ENCODE measurements at places on chromosomes 7 and 10.
A peak's percentile ranks its signal among the peaks of the same experiment; 100 is the strongest.

- no peak for DNase-seq
Measured at GRCh38 chr10:103054621-103055020, 136.5 kb downstream of the CNNM2 start.

DNA sequence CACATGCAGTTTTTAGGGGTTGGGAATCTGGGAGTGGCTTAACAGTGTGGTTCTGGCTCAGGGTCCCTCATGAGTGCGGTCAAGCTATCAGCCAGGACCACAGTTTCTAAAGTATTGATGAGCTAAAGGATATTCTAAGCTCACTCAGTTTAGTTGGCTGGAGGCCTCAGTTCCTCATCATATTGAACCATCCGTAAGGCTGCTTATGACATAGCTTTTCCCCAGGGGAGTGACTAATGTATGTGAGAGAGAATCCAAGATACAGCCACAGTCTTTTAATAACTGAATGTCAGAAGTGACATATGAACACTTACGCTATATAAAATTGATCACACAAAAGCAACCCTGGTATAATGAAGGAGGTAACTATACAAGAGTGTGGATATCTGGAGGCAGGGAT is 245.3 kb downstream of the POLR1F start:
- DNase-seq = no peak

- no peak for DNase-seq
Measured at GRCh38 chr7:93883917-93884345, 6.6 kb downstream of the TFPI2 start.

DNA sequence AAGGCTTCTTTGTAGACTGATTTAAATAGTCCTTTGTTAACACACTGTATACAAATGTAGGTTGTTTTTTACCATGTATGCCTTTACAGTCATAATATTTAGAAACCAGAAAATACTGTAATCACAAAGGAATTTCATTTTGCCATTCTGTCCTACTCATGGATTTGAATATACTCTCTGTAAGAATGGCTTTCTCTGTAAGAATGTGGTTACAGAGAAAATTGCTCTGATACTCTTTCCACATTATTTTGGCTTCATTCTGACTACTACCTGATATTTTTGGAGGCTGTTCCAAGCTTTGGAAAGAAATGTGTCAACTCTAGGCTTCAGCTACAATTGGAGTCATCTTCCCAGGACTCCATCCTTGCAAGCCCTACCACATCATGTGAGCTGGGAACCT is 23.5 kb downstream of the CH25H start:
- no peak for DNase-seq

- no peak for DNase-seq
Measured at GRCh38 chr7:31602041-31602625, 84.9 kb upstream of the PPP1R17 start.

GRCh38 chr7:142880876-142881505 is 4.6 kb downstream of the TRPV6 start:
- peak; percentile 63 for DNase-seq

DNA sequence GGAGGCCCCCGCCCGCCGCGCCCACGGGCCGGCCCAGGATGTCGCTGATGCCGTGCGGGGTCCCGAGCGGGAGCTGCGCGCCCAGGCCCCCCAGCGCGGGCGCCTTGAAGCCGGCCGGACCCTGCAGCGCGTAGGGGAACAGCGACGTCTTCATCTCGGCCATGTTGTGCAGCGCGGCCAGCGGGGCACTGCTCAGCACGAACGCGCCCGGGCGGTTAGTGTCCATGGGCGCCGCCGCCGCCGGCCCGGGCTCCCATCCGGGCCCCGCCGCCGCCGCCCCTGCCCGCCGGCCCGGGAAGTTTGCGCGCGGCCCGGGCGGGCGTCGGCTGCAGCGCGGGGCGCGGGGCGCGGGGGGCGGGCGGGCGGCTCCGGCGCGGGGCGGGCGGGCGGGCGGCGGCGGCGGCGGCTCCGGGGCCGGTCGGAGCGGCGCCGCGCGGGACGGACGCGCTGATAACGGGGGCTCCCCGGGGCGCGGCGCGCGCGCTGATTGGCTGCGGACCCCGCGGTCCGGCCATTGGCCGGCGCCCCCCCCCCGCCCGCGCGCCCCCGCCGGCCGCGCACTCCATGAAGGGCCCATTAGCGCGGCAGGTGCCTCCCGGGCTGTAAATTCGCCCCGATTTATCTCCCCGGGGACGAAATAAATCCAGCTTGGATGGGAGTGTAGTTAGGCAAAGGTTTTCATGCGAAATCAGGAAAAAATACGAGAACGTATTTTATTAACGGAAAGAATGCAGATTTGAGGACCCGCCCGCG is at the start of gene NKX6-2:
NKX6-2 (minus strand) TSS at position 425 of the 753 bp plus-strand sequence; CDS start at position 226, 199 bp downstream.
- no peak for DNase-seq

- no peak for DNase-seq
Measured at GRCh38 chr10:91537614-91538383, 95.1 kb downstream of the PPP1R3C start.

GRCh38 chr7:155815332-155816191 is 3.3 kb upstream of the SHH start:
- DNase-seq = peak; percentile 47

DNA sequence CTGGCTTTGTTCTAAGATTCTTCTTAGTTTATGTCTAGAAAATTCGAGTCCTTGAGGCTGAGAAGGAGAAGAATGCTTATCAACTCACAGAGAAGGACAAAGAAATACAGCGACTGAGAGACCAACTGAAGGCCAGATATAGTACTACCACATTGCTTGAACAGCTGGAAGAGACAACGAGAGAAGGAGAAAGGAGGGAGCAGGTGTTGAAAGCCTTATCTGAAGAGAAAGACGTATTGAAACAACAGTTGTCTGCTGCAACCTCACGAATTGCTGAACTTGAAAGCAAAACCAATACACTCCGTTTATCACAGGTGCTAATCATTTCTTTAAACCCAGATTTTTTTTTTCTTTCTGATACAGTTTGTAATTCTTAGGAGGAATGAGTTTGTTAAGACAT is 6.7 kb downstream of the CEP55 start:
- DNase-seq = no peak

DNA sequence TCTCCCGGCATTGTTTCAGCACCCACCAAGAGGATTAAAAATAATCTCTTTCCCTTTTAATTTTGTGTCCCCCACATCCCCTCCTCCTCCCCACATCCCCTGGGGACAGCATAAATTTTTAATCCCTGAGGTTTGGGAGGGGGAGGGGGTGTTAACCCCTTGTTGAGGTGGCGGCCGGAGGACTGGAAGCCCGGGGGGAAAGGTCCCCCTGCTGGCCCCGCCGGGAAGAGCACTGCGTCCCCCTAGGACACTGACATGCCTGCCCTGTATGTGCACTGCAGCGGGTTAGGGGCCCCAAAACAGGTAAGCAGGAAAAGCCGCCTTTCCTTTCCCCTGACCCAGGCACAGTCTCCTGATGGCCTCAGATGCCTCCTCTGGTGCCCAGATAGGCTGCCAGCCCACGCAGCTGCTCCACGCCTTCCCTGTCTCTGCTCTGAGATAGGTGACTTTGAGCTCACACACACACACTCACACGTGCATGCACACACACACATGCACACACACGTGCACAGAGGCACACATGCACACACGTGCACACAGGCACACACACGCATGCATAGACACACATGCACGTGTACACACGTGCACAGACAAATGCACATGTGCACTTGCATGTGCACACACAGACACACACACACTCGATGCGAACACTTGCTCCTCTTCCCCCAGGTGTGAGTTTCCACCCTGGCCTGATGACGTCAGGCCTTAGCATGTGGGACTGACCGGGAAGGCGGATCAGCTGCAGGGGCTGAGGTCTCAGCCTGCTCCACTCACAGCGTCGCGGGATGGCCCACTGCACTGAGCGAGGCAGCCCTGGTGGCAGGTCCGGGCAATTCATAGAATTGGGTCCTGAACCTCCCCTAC is 12.3 kb downstream of the CNPY1 start:
- DNase-seq = peak; percentile 2

- no peak for DNase-seq
Measured at GRCh38 chr7:132116369-132116768, 459.9 kb downstream of the PLXNA4 start.

GRCh38 chr10:122468926-122469781 is 7.8 kb downstream of the HTRA1 start:
- DNase-seq = no peak

- DNase-seq = no peak
Measured at GRCh38 chr7:154649434-154649833, 353.5 kb downstream of the PAXIP1 start.

- DNase-seq = no peak
Measured at GRCh38 chr10:96681524-96681923, 38.8 kb downstream of the PIK3AP1 start.

DNA sequence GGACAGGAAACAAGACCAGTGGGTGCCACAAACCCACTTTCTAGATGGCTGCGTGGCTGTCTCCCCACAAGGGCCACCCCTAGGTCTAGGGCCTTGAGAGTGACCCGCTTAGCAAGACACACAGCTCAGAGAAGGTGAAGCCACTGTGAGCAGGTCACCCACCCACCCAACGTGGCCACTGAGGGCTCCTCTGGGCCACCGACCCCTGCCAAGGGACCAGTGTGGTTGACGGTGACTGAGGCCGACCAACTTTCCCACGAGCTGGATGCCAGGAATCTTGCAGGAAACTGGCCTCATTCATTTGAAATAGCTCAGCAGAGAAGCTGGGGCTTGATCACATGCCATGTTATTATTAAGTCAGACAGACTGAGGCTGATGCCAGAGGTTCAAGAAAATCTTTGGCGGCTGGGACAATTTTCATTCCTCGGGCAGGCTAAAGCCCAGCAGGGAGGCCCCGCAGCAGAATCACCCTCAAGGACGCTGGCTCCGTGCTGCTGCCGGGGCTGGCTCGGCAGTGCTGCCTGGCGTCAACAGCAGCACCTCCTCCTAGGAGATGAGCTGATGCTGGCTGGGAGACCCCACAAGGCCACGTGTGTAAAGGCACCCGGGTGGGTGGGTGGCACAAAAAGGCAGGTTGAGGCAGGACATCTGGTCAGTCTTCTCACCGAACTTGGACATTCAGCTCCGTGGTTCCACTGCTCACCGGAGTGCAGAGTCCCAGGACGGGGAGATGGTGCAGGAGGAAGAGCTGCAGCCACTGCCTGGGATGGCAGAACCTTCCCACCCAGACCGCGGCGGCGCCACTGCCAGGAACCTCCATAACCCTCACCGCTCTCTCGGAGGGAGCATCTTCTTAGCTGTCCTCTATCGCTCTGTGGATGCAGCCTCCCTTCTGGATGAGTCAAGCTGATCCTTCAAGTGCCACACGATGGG is 57.8 kb downstream of the ZRANB1 start:
- DNase-seq = no peak

- DNase-seq = no peak
Measured at GRCh38 chr7:105623906-105624305, 42.6 kb upstream of the EFCAB10 start.

- DNase-seq = no peak
Measured at GRCh38 chr7:120799147-120799546, 58.8 kb downstream of the TSPAN12 start.

DNA sequence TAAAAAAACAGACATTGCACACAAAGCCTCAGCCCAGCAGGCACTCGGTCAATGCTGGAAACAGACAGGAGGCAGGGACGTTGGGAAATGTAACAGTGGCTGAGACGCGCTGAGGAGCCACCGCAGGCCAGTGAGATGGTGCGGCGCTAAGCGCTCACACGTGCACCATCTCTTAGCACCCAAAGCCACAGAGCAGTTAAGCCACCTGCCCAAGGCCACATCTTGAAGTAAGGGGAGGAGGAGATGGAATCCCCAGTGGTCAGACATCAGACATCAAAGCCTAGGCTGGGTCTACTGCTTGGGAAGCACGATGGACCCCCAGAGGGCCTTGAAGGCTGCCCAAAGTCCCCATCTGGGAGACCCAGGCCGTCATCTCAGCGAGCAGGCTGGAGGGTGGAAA is 15.6 kb downstream of the LAT2 start:
- DNase-seq = no peak

DNA sequence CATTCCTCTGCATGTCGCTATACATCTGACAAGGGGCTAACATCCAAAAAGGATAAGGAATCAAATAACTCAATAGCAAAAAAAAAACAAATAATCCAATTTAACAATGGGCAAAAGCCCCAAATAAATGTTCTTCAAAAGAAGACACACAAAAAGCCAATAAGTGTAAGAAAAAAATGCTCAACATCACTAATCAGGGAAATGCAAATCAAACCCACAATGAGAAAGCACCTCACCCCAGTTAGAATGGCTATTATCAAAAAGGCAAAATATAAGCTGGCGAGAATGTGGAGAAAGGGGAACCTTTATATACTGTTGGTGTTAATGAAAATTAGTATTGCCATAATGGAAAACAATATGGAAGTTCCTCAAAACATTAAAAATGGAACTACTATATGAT is 14.3 kb downstream of the ARHGAP12 start:
- no peak for DNase-seq

GRCh38 chr7:7965301-7965700 is 3.3 kb upstream of the GLCCI1 start:
- no peak for DNase-seq

DNA sequence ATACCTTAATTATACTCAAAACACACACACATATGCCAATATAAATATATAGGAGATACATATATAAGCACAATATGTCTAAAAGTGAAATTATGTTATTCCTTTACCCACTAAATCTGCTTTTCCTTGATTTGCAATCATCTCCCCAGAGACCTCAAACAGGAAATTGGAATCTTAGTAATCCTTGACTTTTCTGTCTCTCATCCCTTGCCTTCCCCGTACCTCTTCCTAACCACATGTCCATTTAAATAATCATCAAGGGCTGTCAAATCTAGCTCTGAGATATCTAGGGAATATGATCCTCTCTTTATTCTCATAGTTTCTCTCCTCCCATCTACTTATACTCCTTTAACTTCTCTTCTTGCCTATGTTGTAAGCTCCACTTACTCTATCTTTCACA is 336.6 kb downstream of the HGF start:
- DNase-seq = no peak

GRCh38 chr7:136937436-136937835 is 69.0 kb downstream of the CHRM2 start:
- DNase-seq = no peak

- DNase-seq = no peak
Measured at GRCh38 chr10:114970515-114970914, 32.5 kb downstream of the TRUB1 start.

GRCh38 chr7:34143402-34143801 is 238.1 kb downstream of the BMPER start:
- DNase-seq = no peak

- DNase-seq = no peak
Measured at GRCh38 chr7:4103352-4104091, 578.6 kb upstream of the FOXK1 start.

DNA sequence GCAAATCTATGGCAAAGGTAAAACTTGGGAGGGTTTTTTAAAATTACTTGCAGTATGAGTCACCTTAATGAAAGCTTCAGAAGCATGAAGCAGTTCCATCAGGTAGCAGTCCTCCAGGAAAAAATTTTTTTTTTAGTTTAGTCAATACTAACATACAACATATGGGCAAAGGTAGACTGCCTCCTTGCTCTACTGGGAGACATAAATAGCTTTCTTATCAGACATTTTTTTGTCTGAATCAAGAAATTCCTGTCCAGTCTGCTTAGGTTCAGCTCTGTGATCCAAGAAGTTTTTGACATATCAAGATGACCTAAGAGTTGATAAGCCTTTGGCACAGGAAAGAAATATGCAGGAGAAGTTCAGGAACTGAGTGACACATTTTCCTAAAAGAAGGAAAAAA is 171.5 kb upstream of the TCF7L2 start:
- DNase-seq = no peak
